ENCODE measurements at places on chromosomes 12 and 14.

- no peak for DNase-seq
These were observed 1149.5 kb downstream of the BCL11B start for GRCh38 chr14:98122527-98122926.

- no peak for DNase-seq
These were observed 420.2 kb downstream of the SLC6A15 start for GRCh38 chr12:84492351-84492883.

DNA sequence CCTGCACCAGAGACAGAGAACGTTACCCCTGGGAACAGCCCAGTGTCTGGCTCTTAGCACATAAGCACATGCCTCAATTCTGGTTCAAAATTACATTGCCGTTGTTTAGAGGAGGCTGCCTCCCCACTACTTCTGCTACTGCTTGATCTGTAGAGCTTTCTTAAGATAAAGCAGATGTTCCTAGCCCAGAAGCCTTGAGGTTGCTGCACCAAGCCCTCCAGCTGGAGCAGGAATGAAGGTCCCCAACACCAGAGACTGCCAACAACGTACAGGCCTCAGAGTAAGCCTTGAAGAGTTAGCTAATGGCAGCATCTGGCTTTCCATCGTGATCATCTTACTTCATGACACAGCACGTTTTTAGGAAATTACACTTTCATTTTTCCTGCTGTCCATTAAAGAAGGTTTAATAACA lies 34.7 kb upstream of the AMIGO2 start:
- DNase-seq: no peak

DNA sequence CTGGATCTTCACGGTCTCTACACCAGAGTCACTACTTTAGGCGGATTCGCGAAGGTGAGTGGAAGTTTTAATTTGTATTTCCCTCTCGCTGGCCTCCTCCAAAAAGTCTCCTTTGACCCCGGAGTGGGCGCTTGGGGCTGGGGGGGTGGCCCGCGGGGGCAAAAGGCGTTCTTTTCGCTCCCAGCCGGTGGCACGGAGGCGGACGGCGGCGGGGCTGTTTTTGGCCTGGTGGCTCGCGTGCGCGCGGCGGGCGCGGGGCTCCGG lies 510 bp downstream of the ARID2 start:
- no peak for DNase-seq

- DNase-seq: no peak
These were observed 62.3 kb downstream of the FOS start for GRCh38 chr14:75340921-75341320.

Measured in H9 (cell line).